CD4-positive, alpha-beta T cell (primary cell): ENCODE measurements at places on chromosomes 16 and 17.

GRCh38 chr16:88773812-88774291 lies 11.2 kb downstream of the PIEZO1 start:
- no peak overlapping the region for H3K27ac ChIP-seq
- peaks cover 31% of the 10 kb centered on the region for H3K36me3 ChIP-seq
- no peak overlapping the region for H3K4me3 ChIP-seq
- H3K27me3 ChIP-seq: no peaks in the 10 kb centered on the region

DNA sequence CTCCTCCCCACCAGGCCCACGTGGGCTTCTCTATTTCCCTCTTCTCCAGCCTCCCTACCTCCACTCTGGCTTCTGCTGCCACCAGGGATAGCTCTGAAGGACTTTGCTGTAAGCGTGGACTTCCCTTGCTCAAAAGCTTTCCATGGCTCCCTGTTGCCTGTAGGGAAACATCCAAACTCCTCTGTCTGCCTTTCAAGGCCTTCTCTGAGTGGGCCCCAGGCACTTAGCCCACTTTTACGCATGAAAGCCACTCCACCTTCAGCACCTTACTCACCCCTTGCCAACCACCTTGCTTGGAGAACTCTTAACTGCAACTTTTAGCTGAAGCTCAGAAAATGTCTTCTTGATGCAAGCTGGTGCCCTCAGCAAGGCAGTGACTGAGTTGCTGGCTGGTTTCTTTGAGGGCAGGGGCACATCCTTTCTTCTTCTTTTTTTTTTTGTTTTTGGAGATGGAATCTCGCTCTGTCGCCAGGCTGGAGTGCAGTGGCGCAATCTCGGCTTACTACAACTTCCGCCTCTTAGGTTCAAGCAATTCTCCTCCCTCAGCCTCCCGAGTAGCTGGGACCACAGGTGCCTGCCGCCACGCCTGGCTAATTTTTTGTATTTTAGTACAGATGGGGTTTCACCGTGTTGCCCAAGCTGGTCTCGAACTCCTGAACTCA lies 52.0 kb upstream of the DLX4 start:
- H3K36me3 ChIP-seq: no peaks in the 10 kb centered on the region
- H3K4me3 ChIP-seq: no peak overlapping the region
- no peaks in the 10 kb centered on the region for H3K4me1 ChIP-seq
- H3K27me3 ChIP-seq: peaks cover 23% of the 10 kb centered on the region

GRCh38 chr16:78242239-78242630 lies 142.8 kb downstream of the WWOX start:
- no peak overlapping the region for H3K4me3 ChIP-seq
- no peaks in the 10 kb centered on the region for H3K27me3 ChIP-seq
- no peaks in the 10 kb centered on the region for H3K36me3 ChIP-seq
- no peaks in the 10 kb centered on the region for H3K4me1 ChIP-seq

GRCh38 chr17:10727192-10727591 lies 2.6 kb downstream of the TMEM220 start:
- no peak for DNase-seq
- no peaks in the 10 kb centered on the region for H3K27me3 ChIP-seq
- no peaks in the 10 kb centered on the region for H3K36me3 ChIP-seq
- no peak overlapping the region for H3K4me3 ChIP-seq

DNA sequence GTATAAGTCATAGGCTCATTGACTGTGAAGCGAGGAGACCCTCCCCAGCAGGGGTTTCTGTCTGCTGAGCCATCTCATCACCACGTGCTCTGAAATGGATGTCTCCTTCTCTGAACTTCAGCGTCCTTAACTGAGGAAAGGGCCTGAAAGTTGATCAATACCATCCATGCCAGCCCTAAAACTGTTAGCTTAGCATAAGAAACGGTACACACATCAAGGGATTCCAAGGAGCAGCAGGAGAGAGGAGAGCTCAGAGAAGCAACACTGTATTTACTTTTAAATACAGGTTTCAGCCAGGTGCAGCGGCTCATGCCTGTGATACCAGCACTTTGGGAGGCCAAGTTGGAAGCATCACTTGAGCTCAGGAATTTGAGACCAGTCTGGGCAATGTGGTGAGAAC lies 248.9 kb upstream of the TNRC6C start:
- H3K4me1 ChIP-seq: no peaks in the 10 kb centered on the region
- no peak for DNase-seq
- H3K36me3 ChIP-seq: no peaks in the 10 kb centered on the region
- no peak overlapping the region for H3K27ac ChIP-seq
- H3K27me3 ChIP-seq: peaks cover 2% of the 10 kb centered on the region
- H3K4me3 ChIP-seq: no peak overlapping the region
